ENCODE measurements at places on chromosomes 1 and 21.

DNA sequence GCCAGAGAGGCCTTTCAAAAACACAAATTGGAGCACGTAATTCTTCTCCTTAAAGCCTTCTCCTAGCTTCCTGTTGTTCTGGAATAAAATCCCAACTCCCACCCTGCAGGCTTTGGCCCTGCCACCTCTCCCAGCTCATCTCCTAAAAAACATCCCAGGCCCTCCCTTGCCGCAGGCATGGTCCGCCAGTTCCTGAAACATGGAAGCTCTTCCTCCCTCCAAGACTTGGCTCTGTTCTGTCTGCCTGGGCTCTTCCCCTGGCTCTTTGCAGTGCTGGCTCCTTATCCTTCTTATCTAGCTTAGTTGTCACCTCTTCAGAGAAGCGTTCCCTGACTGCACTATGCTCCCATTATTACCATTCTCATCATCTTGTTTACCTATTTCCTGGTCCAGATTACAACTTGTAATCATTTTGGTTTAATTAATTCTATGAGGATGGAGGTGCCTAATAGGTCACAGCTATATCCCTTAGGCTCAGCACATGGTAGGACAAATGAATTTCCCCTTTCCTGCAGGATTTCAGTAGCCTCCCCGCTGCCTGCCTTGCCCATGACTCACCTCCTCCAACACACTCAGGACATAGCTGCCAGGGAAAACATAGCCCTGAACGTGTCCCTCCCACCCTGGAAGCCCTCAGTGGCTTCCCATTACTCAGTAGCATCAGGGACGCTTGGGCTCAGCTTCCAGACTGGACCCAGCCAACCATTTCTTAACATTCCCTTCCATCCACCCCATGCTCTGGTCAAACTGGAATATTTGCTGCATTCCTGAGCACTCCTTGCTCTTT lies 15.7 kb upstream of the IGSF21 start:
- no peak for DNase-seq

DNA sequence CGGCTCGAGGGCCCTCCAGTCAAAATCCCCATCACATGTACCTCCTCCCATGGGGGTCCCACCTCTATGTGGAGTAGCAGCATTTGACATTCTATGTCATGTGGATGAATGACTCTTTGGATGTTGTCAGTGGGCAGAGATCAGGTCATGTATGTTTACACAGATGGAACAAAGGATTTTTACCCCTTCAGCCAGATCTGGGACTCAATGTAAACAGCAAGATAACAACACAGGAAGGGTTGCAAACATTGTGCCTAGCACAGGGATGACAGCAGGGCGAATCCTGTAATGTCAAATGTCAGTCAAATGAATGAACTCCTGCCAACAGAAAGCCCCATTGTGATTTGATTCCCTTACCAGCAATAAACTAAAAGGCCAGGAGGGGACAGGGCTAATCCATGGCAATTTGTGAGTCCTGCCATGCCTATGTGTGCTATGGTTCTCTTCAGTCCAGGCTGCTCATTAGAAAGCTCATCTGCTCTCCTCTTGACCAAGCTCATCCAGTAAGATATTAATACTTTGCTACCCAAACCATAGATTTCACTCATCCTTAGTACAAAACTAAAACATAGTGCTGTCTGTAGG lies 60.3 kb downstream of the PGBD5 start:
- no peak for DNase-seq

GRCh38 chr21:39152271-39152670 lies 31.0 kb downstream of the PSMG1 start:
- no peak for DNase-seq

GRCh38 chr1:85748120-85748519 lies 39.9 kb upstream of the ZNHIT6 start:
- DNase-seq = no peak

DNA sequence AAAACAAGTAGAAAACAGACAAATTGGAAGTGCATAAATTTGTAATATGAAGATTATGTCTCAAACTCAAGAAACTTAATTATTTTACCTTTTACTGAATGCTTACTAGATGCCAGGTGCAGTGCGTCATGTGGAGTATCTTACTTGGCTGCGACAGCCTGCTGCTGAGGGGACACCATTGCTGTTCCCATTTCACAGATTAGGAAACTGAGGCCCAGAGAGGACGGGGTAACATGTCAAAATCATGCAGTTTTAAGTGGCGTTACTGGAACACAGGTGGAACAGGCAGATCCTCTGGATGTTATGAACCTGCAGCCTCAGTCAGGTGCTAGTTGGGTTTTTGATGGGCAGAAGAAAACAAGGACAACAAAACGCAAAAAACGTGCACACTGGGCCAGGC lies 7.3 kb upstream of the DHRS3 start:
- no peak for DNase-seq

DNA sequence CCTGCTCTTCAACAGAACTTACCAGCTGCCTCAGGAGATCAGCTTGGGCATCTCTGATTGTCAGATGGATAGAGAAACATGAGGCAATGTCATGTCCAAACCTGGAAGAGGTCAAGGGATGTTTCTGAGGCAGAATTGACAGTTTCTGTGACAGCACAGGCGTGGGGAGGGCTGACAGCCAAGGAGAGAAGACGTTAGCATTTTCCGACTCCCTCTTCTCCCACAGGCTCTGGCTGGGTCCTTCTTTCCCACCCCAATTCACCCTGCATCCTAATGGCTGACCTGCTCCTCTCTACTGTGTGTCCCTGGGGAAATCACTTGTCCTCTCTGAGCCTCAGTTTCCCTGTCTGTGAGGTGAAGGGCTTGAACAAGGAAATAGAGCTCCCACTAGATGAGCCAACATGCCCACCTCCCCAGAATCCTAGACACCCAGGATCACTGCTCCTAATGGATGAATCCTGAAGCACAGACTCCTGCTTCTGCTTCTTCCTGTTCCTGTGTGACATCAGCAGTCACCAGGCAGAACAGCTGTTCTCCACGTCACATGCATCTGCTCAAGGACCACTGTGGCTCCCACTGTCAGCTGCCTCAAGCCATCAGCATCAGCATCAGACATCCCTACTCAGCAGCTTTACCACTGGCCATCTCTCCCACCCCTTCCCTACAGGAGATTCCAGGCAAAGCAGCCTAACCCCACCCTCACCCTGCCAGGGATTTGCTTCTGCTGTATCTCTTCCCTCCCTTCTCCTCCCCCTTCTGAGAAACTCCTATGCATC lies 408.0 kb downstream of the MATN1 start:
- no peak for DNase-seq

DNA sequence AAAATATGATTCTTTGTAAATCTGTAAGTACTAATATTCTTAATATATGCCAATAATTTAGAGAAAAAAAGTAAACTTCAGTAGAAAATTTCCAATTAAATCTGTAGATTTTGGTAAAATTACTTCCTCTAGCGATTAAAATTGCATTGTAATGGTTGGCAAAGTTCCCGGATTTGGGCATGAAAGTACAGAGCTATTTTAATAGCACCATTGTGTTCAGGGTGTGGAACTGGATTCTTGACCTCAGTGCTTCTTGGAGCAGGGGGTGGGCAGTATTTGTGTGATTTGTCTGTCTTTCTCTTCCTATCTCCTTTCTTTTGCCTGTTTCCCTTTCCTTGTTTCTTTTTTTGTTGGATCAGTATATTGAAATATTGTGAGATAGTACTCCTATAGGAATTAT lies 72.1 kb downstream of the DNM3 start:
- DNase-seq = no peak

- DNase-seq = no peak
These were observed 46.0 kb downstream of the GRHL3 start for GRCh38 chr1:24364975-24365678.

GRCh38 chr1:192474080-192474683 lies 101.4 kb upstream of the RGS1 start:
- DNase-seq = peak; percentile 28

DNA sequence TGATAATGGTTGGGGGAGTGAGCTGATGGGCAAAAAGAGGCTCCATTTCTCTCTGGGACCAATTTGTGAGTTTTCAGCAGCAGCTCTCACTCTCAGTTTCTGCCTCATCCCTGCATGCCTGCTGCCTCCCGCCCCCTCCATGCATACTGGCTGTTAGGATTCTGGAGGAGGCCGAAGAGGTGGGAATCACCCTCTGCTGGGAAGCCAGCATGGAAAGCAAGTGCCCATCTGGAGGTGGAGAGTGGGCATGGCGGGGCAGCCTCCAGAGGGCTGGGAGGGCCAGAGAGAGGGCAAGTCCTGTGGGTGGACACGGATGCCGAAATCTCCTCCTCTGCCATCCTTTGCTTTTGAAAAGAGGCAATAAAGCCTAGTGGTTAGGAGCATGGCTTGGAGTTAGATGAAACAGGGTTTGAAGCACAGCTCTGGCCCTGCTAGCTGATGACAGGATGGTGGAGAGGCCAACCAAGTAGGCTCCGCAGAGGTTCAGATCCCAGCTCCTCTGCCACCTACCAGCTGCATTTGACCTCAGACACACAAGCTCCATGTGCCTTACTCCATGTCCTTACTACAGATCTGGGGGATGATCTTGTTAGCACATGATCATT lies 113.4 kb downstream of the GRIK3 start:
- no peak for DNase-seq

DNA sequence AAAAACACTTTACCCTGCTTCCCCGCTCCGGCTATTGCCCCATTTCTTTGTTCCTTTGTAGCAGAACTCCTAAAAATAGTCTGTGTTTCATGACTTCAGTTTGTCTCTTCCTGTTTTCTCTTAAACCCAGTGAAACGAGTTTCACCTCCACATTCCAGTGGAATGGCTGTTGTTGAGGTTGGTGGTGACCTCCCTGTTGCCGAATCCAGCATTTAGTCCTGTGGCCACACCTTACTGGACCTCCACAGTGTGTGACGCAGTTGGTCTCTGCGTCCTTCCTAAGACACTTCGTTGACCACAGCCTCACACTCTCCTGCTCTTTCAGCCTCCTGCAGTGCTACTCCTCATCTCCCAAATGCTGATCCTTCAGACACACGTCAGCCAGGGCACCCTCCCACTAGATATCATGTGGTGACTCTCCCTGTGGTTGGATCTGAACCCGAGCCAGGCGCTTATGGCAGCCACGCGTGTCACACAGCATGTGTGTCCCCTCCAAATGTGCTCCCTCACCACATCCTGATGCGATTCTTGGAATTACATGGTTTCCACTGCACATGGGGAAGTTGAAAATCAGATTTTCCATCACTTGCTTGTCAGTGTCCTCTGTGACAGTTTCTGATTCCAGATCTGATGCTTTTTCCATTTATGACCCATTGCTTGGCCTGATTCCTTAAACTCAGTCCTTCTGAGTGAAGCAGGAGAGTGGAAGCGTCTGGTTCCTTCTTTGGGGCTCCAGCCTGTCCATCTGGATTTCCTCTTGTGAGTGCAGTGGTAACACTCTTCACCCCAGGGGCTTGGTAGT lies 99.1 kb upstream of the ARTN start:
- no peak for DNase-seq

DNA sequence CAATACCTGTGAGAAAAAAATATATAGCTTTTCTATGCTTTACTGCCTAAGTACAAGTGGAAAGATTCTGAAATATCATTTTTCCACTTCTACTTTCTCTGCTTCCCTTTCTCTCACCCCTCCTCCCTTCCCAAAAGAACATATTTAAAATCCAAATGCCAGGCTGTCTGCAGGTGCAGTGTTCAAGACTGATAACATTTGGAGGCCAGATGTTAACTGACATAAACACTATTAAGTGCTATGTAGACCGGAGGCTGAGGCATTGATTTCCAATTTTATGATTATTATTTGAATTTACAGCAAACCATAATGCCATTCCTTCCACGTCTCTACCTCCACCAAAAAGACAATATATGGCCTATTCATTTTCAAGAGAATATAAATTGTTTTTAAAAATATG lies 296.9 kb upstream of the SGIP1 start:
- no peak for DNase-seq

DNA sequence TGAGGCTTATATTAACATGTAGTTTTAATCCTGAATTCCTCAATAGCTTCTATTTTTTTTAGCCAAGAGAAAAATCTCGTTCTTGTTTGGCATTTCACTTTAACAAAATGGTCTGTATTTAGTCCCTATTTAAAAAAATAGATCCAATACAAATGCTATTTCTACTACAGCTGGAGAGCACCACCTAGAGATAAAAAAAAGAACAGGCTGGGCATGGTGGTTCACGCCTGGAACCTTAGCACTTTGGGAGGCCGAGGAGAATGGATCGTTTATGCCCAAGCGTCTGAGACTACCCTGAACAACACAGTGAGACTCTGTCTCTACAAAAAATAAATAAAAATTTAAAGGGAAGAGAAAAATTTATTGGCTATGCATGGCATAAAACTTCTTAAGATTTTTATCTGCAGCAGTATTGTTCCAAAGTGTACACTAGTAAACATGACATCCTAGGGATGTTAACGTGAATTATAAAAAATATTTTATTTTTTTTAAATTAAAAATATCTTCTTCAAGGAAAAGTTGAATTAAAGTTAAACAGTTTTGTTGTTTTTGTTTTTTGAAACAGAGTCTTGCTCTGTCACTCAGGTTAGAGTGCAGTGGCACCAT lies 4.4 kb downstream of the ST7L start:
- peak; percentile 55 for DNase-seq

GRCh38 chr1:54323921-54324250 lies 82.3 kb downstream of the SSBP3 start:
- DNase-seq = no peak

GRCh38 chr1:189429610-189430009 lies 1048.1 kb downstream of the BRINP3 start:
- DNase-seq = no peak

DNA sequence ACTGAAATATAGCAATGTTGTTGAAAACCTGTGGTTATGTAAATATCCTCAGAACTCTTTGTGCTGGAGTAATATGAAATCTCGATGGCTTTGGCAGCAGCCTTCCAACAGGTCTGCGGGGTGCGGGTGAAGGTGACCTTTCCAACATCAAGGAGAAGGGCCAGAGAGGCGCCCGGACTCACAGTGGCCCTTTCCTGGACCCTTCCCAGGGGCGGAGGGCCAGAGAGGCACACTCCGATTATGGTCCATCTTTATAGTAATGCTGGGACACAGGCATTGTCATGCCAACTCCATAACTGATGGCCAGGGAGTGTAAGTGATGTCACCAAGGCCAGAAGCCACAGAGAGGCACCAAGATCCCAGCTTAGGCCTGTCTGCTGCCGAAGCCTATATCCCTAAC lies 18.1 kb downstream of the SLC37A1 start:
- DNase-seq = no peak

DNA sequence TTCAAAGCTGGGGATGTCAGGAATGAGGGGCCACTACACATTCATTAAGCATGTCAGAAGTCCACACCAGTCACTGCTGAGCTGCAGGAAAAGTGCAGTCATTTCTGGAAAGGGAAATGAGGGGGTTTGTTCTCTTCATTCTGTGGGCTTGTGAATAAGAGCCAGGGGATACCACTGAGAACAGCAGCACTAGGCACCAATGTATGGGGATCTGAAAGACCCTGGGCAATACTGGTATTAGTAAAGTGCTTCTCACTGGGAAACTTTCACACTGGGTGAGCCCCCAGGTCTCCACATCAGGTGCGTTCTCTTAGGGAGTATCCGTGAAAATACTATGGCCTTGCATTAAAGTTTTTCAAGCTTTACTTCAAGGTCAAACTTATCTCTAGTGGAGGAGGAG lies 49.9 kb downstream of the TGFB2 start:
- no peak for DNase-seq
